ENCODE measurements at places on chromosomes 4 and X.

DNA sequence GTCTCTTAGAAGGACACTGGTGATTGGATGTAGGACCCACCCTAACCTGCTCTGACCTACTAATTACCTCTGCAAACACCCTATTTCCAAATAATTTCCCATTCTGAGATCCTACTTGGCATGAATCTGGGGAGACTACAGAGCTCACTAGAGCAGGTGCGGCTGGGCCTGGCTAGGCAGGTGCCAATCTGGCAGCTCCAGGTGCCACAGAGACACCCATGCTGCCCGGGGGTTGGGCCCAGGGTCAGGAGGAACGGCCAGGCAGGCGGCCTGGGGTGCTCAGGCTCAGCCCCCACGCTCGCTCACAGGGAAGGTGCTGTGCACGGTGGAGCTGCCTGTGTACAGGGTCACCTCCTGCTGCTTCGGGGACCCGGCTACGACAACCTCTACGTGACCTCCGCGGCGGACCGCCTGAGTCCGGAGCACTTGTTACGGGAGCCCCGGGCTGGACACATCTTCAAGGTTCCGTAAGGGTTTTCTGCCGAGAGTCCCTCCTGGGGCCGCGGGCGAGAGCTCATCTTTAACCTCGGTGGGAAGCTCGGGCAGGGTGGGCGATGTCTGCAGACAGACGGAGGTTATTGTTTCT lies 26.5 kb upstream of the PLCXD1 start:
- no peak for DNase-seq

DNA sequence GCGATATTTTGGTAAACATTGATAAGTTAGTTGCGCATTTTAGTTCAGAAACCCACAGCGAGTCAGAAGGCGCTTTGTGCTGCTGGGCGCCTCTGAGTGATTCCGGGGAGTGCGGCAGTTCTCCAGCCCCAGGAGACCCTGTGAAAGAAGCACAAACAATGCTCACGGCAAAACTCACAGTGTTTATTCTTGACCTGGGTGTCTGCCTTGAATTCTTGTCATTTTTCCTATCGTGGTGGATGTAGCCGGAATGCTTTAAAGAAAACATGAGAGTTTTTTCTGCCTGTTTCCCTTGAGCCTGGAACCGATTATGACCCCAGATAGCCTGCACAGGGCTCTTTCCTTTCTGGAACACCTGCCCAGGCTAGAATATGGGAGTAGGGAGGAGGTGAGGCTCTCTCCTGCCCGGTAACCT lies 6.7 kb downstream of the TBL1X start:
- no peak for DNase-seq

DNA sequence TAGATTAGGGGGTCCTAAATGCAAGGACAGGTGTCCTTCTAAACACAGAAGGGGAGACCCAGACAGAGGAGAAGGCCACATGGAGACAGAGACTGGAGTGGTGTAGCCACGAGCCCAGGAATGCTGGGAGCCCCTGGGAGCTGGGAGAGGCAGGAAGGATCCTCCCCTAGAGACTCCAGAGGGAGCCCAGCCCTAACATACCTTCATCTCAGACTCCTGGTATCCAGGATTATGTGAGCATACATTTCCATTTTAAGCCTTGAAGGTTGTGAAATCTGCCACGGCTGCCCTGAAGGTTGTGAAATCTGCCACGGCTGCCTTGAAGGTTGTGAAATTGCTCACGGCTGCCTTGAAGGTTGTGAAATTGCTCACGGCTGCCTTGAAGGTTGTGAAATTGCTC lies 148.4 kb downstream of the ASMT start:
- no peak for DNase-seq

DNA sequence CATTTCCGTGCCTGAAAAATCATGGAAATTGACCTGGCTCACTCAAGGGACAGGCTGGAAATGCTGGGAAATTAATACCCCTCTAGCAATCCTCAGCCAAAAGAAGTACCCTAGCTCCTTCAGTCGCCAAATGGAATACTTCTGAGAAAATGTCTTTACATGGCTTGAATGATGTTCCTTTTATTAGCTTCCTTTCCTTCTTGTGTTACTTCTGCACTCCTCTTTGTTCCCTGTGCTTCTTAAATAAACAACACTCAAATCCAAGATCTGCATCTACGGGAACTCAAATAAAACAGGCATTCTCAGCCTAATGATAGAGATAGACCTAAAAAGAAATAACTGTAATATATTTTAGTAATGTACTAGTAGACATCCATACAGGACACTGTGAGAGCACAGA lies 36.1 kb downstream of the SPARCL1 start:
- DNase-seq = no peak

DNA sequence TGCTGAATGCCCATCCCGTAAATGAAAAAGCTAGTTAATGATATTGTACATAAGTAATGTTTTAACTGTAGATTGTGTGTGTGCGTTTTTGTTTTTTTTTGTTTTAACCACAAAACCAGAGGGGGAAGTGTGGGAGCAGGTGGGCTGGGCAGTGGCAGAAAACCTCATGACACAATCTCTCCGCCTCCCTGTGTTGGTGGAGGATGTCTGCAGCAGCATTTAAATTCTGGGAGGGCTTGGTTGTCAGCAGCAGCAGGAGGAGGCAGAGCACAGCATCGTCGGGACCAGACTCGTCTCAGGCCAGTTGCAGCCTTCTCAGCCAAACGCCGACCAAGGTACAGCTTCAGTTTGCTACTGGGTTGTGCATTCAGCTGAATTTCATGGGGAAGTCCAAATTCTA lies at the start of gene SPP1:
SPP1 (plus strand) TSS at position 249 of the 400 bp plus-strand sequence. CDS start 1,182 bp downstream, outside the sequence.
- no peak for DNase-seq

GRCh38 chr4:74855879-74856278 lies 61.6 kb upstream of the BTC start:
- DNase-seq = no peak
